ENCODE measurements at places on chromosomes 16 and 17. TPM values are rescaled to one million over a fixed set of nuclear protein-coding genes. Genes with fewer than 3 reads are reported as not detected.

DNA sequence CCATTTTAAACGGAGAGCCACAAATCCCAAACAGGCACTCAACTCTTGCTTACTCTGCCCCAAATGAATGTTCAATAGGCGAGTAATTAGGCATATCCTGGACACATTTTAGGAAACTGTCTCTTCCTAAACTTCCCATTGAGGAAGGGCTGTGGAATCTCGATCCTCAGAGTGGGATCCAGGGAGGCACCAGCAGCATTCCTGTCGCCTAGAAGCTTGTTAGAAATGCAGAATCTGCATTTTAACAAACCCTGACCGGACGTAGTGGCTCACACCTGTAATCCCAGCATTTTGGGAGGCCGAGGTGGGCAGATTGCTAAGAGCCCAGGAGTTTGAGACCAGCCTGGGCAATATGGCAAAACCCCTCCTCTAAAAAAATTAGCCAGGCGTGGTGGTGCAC lies 95.6 kb downstream of the GAS7 start:
- no peak for DNase-seq

DNA sequence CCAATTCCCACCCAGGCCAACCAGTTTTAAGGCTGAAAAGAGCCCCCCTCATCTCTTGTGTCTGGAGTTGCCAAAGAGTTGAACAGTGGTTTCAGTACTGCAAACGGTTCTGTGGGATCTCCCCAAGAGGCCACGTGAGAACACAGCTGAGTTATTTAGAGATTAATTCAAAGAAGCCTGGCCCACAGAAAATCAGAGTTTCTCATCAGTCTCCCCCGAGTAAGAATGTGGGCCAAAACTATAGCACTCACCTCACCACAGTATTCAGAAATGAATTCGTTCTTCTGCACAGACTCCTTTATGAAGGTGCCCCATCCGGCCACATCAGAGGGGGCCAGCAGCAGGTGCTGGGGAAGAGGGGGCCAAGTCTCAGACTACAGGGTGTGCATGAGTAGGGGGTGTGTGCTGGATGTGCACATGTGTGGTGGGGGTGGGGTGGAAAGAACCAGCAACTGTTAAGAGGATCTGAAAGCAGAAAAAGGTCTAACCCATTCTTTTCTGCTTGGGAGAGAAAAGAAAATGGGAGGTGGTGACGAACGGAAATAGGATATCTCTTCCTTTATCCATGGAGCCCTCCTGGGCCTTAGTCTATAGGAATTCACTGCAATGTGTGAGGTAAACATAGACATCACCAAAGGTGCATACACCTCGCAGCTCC lies 22.6 kb downstream of the CNTNAP1 start:
- peak; percentile 76 for DNase-seq

- no peak for DNase-seq
Measured at GRCh38 chr16:54290833-54291655, 4.5 kb upstream of the IRX3 start.

- no peak for DNase-seq
Measured at GRCh38 chr17:15267996-15268395, 2.9 kb upstream of the PMP22 start.

GRCh38 chr17:19724501-19725420 lies 8.4 kb upstream of the SLC47A2 start:
- DNase-seq = peak; percentile 62

DNA sequence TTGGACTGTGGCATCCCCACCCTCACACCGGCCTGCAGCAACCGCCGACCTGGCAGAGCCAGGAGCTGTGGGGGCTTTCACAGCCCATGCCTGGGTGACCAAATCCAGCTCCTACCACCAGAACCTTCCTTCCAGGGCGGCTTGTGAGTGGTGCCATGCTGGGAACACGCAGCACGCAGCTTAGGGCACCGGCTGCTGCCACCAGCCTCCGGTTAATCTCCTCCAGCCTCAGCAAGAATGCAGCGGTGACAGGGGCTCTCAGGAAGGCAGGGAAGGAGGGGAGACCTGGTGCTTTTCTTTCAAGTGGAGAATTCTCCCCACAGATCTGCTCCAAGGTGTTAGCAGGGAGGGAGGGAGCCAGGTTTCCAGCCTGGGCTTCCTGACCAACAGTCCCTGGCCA lies 32.3 kb upstream of the ANKRD40CL start:
- DNase-seq = no peak

DNA sequence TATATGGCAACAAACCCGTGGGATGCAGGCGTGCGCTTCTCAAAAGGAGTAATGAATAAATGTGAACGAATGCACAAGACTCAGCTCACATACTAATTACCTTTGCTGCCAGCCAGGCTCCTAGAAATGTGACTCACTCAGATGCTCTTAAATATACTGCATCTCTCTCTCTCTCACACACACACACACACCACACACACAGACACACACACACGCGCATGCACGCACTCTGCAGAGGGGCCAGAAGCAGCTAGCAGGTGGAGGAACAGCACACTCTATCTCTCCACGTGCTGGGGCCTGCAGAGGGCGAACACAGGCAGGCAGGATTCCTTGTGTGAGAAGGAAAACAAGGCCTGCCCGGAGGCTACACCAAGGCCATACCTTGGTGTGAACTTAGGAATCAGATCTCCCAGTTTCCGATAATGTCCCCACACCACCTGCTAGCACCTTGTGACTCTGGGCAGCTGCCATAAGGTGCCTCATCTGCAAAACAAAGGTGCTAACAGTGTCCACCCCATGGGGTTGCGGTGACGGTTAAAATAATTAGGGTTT lies 5.3 kb downstream of the GPRC5B start:
- DNase-seq = no peak

GRCh38 chr16:89949121-89949742 lies 677 bp downstream of the DEF8 start:
- DNase-seq = no peak

GRCh38 chr16:23072084-23072599 lies 77.1 kb downstream of the USP31 start:
- no peak for DNase-seq

DNA sequence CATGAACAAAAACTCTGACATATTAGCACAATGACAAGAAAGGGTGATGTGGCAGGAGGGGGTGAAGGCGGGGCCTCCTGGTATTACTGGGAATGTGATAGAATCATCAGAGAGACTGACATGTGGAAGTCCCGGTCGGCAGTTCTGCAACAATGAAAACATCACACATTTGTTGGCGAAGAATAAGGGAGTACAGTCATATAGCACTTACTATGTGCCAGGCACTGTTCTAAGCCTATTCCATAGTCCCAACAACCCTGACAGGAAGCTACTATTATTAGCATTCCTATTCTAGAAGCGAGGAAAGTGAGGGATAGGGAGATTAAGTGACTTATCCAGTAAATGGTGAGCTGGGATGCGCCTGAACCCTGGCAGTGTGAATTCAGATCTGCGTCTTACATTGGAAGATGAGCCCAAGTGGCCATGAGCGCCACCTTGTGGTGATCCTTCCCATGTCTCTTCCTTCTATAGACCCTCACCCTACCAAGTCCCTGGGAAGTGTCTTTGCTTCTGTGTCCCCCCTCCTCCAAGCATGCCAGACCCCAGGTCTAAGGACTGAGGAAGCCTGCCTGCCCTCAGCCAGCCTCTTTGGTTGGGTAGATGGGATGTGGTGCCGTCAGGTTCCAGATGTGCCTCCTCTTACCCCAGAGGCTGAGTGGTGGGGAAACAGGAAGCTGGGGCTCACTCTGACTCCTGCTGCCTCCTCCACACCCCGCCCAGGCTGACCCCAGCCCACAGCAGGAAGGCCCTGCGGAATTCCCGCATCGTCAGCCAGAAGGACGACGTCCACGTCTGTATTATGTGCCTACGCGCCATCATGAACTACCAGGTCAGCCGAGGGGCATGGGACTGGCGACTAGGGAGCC lies 14.0 kb downstream of the FMNL1 start:
- peak; percentile 87 for DNase-seq

DNA sequence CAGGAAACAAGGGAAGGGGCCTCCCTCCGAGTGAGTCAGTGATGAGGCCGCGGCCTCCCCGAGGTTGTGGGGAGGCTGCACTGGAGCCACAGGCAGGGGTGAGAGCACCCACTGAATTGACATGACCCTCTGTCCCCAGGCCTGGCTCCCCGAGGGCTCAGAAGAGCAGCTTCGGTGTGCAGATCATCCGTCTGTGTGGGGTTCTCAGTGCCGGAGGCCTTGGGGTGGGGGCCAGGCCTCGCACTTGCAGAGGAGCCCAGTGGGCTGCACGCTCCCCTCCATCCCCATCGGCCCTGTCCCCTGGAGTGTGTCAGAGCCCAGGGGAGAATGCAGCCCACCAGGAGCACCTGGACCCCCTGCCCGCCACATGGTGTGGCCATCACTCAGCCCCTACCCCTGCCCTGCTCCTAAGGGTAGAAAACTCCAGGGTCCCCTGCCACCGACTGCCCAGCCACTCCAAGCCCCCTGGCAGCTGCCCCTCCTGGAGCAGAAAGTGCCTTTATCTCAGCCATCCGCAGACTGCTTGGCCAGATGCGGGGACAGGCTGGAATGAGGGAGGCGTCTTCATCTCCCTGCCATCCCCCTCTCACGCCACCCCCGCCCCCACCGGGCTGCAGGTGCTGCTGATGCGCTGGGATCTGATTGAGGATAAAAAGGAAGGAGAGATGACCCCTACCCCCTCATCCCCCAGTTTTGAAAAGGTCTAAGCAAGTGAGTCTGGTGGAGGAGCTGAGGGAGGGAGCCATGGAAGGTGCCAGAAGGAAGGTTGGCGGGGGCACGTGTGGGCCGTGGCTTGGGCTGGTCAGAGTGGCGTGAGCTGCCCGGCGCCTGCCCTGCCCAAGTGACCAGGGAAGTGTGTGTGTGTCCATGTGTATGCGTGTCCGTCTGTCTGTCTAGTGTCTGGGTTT lies 358.3 kb downstream of the SEC14L1 start:
- DNase-seq = no peak

- DNase-seq = peak; percentile 64
Measured at GRCh38 chr17:65560628-65561451, 608 bp downstream of the AXIN2 start.

GRCh38 chr16:26505496-26505895 lies 561.2 kb upstream of the C16orf82 start:
- no peak for DNase-seq

- DNase-seq = no peak
Measured at GRCh38 chr17:63295839-63296590, 150.1 kb downstream of the CYB561 start.

DNA sequence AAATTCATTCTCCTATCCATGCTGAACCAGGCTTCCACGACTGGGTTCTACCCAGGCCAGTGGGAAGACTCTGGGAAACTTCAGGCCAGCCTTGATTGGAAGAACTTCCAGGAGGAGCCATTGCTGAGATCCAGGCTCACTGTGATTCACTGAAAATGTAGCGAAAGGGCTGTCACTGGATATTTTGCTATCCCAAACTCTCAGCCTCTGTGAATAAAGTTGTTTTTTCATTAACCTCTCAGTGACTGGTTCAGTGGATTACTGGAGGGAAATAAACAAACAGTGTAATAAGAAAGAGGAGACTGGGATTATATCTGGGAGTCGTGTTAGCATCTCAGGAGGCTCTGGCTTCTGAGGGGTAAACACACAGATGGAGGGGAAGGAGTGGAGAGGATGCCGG lies 3.1 kb downstream of the FOXL1 start:
- no peak for DNase-seq

GRCh38 chr17:18959071-18959844 lies 7.3 kb downstream of the SLC5A10 start:
- no peak for DNase-seq

- no peak for DNase-seq
Measured at GRCh38 chr17:28225271-28225670, 93.7 kb upstream of the TMEM97 start.

DNA sequence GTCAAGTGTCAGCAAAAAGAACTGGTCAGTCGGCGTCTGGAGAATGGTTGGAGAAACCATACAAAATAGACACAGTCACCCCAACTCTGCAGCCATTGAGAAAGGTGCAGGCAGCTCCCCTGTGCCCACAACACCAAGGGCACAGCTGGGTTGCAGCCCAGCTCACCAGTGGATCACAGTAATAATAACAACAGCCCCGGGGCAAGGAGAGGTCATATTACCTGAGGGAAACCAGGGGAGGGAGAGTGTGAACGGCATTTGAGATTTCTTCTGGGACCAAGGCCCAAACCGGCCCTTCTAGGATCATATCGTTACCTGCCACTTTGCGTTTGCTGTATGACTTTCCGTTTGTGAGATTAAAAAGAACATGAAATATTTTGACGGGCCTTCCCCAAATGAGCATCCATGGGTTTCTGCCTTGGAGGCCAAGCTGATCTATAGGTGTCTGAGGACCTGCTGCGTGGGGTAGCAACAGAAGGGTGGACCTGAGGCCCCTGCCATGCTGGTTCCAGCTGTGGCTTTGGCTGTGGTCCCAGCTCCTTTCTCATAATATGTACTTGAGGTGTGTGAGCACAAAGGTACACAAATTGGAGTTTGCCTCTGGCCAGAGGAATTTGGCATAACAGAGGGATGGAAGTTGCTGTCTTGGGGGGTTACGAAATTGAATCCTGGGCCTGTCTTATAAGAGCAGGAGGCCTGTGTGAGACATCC lies 154.6 kb downstream of the CMIP start:
- no peak for DNase-seq

DNA sequence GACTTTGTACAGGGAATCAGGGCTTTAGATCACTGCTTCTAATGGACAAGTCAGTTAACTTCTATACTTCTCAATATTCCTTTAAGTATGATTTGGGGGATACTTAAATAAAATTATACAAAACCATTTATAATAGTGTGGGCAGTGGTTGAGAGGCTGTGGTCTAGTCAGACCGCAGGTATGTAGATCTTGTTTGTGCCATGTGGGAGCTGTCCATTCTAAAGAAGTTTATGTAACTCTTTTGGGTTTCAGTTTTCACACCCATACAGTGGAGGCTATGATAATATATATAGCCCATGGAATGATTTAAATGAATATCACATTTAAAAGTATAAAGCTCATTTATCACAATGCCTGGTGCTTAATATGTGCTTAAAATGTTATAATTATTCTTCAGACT lies 654.3 kb upstream of the KIF2B start:
- no peak for DNase-seq

DNA sequence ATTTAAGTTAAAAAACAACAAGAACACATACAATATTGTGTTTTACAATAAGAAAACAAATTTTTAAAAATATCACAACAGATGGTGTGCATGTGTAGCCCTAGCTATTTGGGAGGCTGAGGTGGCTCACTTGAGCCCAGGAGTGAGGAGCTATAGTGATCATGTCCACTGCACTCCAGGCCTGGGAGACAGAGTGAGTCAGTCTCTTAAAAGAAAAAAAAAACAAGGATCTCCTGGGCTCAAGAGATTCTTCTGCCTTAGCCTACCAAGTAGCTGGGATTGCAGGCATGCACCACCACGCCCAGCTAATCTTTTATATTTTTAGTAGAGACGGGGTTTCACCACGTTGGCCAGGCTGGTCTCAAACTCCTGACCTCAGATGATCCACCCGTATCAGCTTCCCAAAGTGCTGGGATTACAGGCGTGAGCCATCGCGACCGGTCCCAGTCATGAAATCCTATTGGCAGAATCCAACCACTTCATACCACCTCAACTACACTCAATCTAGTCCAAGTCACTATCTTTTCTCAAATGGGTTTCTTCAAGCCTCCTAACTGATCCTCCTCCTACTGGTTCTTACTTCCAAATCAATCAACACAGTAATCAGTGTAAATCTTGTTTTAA lies 55.0 kb downstream of the STH start:
- no peak for DNase-seq

Gene CD300LG
- not detected for total RNA-seq

Gene EVPLL
- total RNA-seq = not detected

Gene SPATA32
- 0.52 TPM for total RNA-seq

Gene MFSD11
- 36.4 TPM for total RNA-seq

Gene SLC35G6
- 0.30 TPM for total RNA-seq

Gene MMD
- 26.4 TPM for total RNA-seq
